ENCODE measurements at places on chromosomes 13 and 19.

DNA sequence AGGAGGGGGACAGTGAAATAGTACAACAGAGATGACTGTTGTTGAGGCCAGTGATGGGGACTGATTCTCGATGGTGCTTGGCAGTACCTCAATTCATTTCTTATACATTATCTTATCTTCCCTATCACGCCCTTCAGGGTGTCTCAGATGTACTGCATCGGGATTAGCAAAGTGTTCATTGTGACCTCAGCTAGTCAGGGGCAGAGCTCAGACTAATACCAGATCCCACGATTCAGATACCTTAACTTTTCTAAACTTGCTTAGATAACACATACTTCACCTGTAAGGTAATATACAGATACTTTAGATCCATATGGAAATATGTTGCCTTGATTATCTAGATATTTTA lies 720.6 kb downstream of the EFNB2 start:
- DNase-seq: no peak

GRCh38 chr19:50912727-50913716 lies 1.8 kb upstream of the KLK4 start:
- no peak for DNase-seq

GRCh38 chr13:24742294-24742693 lies 21.7 kb upstream of the RNF17 start:
- peak; percentile 52 for DNase-seq

GRCh38 chr13:25988661-25989060 lies 63.2 kb downstream of the SHISA2 start:
- no peak for DNase-seq

DNA sequence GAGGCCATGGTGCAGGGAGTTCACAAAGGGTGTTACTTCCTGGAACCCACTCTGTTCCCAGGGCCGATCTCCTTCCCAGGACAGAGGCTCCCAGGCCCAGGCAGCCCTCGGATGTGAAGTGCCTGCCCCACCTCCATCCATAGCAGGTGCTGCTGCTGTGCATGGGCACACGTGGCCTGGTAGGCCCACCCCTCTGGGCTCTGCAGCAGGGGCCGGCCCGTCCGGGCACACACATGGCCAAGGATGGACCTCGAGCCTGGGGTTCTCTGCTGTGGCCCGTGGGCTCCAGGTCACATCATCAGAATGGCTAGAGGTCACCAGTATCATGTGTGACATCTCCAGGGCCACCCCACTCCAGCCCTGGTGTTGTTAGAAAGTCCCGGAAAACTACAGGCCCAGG lies 71.8 kb downstream of the GADD45B start:
- DNase-seq: no peak

DNA sequence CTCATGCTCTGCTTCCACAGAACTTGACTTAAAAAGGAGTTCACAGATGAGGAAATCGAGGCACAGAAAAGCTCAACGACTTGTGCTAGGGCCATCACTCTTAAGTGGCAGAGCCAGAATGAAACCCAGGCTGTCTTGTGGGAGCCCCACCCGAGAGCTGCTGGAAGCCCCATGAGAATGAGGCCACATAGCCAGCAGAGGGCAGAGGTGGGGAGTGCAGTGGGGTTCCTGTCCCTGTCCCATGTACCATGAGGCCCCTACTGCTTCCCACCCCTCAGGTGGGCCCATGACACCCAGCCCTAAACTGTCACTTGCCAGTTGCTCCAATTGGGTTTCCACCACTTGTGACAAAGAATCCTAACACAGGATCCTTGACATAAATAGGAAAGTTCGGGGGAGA lies 175.9 kb downstream of the IRS2 start:
- no peak for DNase-seq

GRCh38 chr13:42280537-42280936 lies 8.6 kb downstream of the AKAP11 start:
- DNase-seq: no peak

GRCh38 chr19:10033614-10034013 lies 20.3 kb downstream of the RDH8 start:
- no peak for DNase-seq

GRCh38 chr19:4521170-4521887 lies 3.0 kb upstream of the PLIN4 start:
- no peak for DNase-seq

DNA sequence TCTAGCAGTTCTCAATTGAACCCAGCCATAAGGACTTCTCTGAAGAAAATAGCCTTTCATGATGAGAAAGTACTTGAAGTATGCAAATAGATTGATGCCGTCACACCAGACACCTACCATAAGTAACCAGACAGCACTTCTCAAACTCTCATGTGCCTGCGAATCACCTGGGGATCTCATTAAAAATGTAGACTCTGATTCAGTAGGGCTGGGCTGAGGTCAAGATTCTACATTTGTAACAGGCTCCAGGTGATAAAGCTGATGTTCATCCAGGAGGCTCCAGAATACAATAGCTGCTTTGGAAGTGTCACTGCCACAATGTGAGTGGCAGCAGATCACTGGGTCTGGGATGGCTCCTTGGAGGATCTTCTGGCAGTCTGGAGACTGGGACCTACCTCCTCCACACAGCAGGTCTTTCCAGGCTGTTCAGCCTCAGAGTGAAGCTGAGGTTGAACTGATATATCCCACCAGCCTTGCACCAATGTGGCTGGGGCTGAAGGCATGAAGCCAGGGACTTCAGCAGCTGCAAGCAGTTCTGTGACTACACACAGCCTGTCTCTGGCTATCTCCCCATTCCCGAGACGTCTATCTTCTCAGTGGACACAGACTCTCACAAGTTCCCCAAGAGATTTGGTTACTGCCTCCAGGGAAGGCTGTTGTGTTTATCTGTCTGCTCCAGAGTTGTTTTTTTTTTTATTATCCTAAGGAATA lies 9.1 kb downstream of the MBNL2 start:
- no peak for DNase-seq

DNA sequence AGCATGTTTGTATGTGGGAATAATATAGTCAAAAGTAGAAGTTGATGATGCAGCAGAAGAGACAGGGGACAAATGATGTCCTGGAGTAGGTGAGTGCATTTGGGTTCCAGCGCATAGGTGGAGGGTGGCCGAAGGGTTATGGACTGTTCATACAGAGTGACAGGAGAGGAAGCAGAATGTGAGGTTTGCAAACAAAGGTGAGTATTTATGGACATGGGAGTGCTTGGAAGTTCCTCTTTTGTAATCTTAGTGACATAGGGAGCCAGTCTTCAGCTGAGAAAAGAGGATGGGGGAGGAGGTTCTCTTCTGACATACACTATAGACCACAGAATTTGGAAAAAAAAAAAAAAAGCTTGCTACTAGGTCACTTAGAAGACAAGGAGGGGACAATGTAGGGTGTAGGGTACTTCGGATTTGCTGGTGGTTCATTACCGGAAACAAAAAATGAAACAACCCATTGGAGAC lies 331.6 kb downstream of the DLEU7 start:
- DNase-seq: no peak

- DNase-seq: no peak
These were observed 900.1 kb downstream of the PCDH9 start for GRCh38 chr13:66329988-66330451.

GRCh38 chr13:39952249-39953233 lies 297.1 kb downstream of the COG6 start:
- no peak for DNase-seq

GRCh38 chr13:43934273-43934672 lies 54.6 kb downstream of the LACC1 start:
- DNase-seq: no peak

DNA sequence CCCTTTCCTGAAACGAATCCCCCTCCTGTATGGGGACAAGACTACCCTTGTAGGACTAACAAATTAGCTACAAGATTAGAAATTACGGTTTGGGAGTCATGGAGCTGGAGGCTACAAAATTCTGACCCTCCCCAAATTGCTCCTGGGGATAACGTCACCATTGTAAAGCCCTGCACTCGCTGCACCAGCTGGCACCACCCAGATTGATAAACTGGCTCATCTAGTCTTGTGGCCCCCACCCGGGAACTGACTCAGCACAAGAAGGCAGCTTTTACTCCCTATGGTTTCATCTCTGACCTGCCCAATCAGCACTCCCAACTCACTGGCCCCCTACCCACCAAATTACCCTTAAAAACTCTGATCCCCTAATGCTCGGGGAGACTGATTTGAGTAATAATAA lies 150.6 kb upstream of the TSC22D1 start:
- no peak for DNase-seq

- no peak for DNase-seq
These were observed 6.3 kb downstream of the SLC7A10 start for GRCh38 chr19:33219261-33219815.

DNA sequence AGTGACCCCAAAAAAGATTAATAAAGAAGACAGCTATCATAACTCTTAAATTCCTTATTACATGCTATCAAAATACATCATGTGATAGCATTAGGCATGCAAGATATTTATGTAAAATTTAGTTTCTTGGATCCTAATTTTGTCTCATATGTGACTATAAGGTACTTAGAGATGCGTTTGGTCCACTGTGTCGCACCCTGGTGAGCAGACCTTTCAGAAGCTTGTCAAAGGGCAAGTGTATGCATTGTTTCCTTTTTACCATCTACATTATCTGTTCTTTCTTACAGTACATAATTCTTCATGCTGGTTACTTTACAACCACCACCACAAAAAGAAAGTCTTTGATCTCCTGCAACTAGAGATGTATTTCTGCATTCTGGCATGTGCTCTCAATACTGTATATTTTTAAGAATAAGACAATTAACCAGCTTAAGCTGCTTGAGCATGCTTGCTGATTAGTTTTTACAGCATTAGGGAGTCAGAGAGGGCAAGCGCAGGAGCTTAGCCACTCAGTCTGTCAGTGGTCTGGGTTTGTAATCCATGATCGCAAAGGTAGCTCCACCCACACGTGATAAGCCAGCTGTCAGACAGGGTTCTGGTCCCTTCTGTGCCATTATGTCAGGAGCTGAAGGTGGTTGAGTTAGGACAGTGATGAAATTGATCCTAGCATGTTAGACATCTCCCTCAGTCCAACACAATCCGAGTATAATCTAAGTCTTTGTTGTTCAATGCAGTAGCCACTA lies 500.9 kb downstream of the MYO16 start:
- no peak for DNase-seq

GRCh38 chr19:52991484-52991883 lies 22.2 kb upstream of the ERVV-1 start:
- DNase-seq: no peak

- DNase-seq: no peak
These were observed 34.0 kb downstream of the DPF1 start for GRCh38 chr19:38190061-38190460.

DNA sequence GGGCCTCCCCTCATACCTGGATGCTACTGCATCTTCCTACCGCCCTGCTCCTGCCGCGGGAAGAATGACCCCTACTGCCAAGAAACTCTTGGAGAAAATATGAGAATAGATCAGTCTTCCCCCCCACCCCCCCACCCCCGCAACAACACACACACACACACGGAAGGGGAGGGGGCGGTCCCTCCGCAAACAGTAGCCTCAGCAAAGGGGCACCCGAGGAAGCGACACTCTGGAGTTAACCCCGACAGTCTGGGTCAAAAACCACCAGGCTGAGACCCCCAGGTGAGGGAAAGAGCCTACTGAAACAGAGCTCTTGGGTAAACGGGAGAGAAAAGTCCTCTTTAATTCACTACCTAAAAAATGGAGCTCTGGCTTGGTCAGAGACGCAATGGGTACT lies 1.2 kb downstream of the MED26 start:
- DNase-seq: no peak

- DNase-seq: no peak
These were observed 475.7 kb downstream of the UQCRFS1 start for GRCh38 chr19:28737021-28737895.

DNA sequence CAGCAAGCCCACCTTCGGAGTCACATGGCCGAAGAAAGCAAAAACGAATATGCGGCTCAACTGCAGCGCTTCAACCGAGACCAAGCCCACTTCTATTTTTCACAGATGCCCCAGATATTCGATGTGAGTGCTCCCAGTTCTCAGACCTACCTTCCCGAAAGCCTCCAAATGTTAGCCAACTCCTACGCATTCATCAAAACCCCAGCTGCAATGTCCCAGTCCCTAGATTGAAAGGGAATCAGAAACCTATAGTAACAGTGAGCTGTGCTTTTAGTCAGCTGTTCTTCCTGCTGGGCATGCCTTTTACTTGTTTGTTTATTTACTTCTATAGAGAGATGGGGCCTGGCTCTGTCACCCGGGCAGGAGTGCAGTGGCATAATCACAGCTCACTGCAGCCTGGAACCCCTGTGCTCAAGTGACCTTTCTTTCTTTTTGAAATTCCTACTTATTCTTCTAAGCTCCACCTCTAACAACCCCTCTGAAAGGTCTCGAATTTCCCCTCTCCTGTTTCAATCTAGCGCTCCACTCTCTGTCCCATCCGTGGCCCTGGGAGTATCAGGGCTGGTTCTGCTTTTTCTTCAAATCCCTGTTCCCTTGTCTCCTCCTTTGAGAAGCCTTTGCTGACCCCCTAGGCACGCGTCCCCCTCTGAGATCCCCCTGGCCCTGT lies 4.4 kb downstream of the TRIP10 start:
- no peak for DNase-seq

- DNase-seq: no peak
These were observed 12.2 kb downstream of the ZSCAN22 start for GRCh38 chr19:58338825-58339558.

GRCh38 chr19:50492303-50493052 lies 15.8 kb upstream of the GARIN5A start:
- DNase-seq: no peak

DNA sequence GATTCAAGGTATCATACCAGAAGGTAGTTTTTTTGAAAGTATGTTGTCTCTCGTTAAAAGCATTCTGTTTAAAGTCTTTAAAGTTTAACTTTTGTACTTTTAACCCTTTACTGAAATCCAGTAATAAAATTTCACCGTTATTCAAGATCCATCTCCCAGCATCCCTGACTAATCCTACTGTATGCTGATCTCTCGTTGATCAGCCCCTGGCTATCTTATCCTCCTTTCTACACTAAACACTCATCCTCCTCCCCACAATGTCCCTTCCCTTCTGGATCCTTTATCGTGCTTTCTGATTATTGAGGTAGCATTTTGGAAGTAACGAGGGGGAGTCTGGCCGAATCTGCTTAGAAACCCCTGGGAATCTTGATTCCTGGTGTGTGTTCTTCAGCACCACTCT lies 1.3 kb downstream of the TPP2 start:
- DNase-seq: no peak

GRCh38 chr13:32883474-32883873 lies 132.7 kb upstream of the KL start:
- DNase-seq: peak; percentile 69

DNA sequence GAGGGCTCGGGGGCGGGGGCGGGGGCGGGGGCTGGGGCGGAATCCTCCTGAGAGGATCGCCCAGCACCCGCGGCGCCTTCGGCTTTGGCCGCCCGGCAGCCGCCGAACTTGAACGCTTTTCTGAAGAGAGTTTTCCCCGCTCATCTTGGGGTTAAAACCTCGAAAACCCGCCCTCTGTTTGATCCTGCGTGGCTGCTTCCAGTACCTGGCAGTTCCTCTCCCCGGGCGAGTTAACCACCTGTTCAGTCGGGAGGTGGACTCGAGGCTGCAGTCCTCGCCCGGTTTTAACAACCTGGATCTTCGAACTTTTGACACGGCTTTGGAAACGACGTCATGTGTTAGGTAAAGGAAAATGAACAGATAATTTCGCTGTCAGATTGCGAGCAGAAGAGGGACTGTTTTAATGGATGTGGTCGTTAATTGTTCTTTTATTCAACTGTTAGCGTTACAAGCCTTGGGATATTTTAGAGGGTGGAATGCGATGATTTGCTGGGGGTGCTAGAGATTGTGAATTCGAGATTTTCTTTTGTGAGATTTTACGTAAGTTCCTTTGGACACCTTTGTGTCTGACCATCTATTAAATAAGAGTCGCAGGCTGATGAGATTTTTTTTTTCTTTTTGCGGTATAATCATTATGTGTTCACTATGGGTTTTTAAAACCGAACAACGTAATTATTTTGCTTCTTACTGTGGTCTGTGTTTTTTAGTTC lies 1.0 kb downstream of the FNDC3A start:
- DNase-seq: peak; percentile 51
